LNCaP clone FGC (cell line): ENCODE measurements at places on chromosomes 13 and 19.

- DNase-seq, result no peak
Measured at GRCh38 chr13:94056362-94056990, 423.0 kb downstream of the DCT start.

GRCh38 chr19:5628919-5629481, 6.1 kb downstream of the SAFB start:
- no peak for DNase-seq

- DNase-seq, result no peak
Measured at GRCh38 chr13:59975807-59976435, 187.8 kb downstream of the DIAPH3 start.

GRCh38 chr13:43802511-43802910, 15.7 kb upstream of the ENOX1 start:
- DNase-seq, result no peak

- DNase-seq, result no peak
Measured at GRCh38 chr19:41887711-41888382, 4.9 kb downstream of the ARHGEF1 start.

GRCh38 chr13:23703246-23703860, 133.1 kb downstream of the TNFRSF19 start:
- DNase-seq, result no peak

- no peak for DNase-seq
Measured at GRCh38 chr19:29285878-29286277, 72.9 kb upstream of the UQCRFS1 start.

- no peak for DNase-seq
Measured at GRCh38 chr13:31045286-31046081, 113.0 kb downstream of the TEX26 start.

DNA sequence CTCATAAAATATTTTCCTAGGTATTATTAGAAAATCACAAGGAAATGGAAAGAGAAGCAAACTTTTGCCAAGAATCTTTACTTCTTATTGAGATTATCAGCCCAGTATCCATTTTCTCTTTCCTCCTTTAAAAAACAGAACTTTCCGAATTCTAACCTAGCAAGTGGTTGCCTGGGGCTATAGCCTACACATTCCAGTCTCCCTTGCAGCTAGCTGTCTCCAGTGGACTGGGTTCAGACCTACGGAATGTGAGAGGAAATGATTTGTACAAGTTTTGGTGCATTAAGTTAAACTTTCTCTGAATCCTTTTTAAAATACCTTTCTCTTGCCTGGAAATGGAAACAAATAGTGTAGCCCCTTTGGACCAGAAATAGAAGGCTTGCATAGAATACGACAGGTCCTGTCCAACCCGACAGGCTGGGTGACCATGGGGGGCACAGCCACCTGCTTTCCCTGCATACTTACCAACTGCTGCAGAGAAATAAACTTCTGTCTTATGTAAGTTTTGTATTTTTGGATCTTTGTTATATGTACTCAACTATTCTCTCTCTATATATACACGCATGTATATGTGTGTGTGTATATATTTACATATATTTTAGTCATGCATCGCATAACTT, 185.9 kb downstream of the NALCN start:
- DNase-seq, result no peak

GRCh38 chr13:50512474-50513299, 330.8 kb downstream of the DLEU7 start:
- no peak for DNase-seq

DNA sequence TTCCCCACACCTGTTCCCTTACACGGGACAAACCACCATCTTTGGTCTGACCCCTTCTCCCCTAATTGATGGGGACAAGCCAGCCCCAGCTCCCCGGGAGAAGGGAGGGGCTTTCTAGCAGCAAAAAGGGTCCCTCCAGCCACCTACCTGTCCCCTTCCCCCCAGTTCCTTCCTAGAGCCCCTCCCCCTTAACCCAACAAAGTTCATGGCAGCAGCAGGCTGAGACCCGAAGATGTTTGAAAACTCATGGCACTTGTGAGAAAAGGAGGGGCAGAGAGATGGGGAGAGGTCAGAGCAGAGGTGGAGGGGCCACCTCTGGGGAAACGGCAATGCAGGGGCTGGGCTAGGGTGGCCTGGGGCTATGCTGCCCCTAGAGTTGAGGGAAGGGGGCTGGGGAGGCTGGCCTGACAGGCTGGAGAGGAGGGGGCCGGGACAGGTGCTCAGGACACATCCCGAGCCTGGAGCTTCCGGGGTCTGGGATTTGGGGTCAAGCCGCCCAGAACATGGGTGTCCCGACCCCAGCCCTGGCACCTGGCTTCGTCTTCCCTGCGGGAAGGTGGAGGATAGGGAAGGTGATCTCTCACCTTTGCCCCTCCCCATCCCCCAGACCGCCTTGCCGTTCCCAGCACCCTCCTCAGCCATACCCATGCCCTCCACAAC, 12.5 kb upstream of the ASF1B start:
- no peak for DNase-seq

DNA sequence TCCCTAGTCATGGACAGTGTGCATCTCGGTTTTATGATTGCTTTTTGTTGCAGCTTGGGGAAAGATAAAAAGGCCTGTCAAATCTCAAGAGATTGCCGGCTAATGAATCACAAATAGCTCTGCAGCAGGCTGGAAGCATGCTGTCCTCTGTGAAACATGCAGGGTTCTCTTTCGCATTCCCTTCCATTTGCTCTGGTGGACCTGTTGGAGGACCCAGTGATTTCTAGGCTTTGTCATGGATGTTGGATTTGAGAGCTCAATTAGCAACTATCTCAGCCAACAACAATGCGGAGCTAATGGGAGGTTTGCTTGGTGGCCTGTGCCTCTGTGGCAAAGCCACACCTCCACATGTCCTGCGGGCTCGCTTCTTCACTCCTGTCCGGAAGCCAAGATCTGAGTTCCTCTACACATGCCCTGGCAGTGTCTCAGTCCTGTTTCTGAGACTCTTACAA, 418.1 kb upstream of the ARGLU1 start:
- no peak for DNase-seq

DNA sequence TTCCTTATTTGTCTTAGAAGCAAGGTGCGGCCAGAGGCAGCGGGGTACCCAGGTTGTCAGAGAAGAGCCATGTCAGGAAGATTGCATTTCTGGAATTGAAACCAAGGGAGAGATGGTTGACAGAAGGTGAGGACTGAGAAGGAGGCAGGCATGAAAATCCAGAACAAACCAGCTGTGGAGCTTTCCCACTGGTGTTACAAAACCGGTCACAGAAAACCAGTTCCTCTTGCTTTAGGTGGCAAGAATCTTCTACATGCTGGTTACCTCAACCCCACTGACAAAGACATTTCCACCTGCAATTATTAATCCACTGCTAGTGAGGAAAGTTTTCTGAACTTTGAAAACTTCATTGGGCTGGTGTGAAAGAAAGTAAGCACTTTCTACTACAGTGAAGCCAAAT, 64.0 kb upstream of the MED4 start:
- no peak for DNase-seq

DNA sequence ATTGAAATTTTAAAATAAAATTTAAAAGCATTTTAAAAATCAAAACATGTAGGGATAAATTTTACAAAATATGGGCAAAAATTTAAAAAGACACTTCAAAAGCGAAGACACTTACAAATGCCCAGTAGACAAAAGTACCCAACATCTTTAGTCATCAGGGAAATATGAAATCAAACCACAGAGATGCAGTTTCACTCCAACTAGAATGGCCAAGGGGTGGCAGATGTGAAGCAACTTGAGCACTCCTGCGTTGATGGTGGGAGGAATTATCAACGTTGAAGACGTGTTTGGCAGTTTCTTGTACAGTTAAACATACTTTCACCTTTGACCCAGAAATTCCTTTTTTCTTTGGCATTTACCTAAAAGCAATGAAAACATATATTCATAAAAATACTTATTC, 518.0 kb upstream of the SGCG start:
- no peak for DNase-seq

- no peak for DNase-seq
Measured at GRCh38 chr19:38834104-38834490, 2.5 kb upstream of the ECH1 start.
